Stimulated activated CD4-positive, alpha-beta T cell treated with anti-CD3 and anti-CD28 coated beads, Interleukin-15, amount 100 ng/mL, for 1 hour (primary cell): ENCODE measurements at places on chromosomes 13 and 19.

- no peak for DNase-seq
Observed at GRCh38 chr13:99359528-99359927, 52.3 kb upstream of the GPR183 start.

DNA sequence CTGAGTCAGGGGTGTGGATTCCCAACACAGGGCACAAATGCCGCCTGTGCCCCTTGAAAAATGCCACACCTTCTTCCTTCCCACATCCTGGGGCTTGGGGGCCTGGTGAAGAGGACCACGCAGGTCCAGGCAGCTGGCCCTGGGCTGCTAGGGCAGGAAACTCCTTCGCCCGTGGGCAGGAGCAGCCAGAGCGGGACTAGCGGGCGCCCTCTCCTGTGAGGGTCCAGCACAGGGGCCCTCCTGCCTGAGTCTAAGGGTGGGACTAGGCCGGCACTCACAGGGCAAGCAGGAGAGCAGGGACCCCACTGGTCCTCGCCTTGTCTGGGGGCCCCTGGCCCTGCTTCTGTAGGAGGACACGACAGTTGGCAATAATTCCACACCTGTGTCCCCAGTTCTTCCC is 7.5 kb upstream of the CEBPA start:
- DNase-seq: no peak

- DNase-seq: no peak
Observed at GRCh38 chr13:59043016-59043415, 1120.7 kb downstream of the DIAPH3 start.

- no peak for DNase-seq
Observed at GRCh38 chr13:60000081-60000480, 163.6 kb downstream of the DIAPH3 start.
